Activated effector memory CD4-positive, alpha-beta T cell treated with anti-CD3 and anti-CD28 coated beads, Interleukin-2, amount 50 U/mL, for 16 hours (primary cell): ENCODE measurements at places on chromosomes 7 and 10.
A peak's percentile ranks its signal among the peaks of the same experiment; 100 is the strongest.

DNA sequence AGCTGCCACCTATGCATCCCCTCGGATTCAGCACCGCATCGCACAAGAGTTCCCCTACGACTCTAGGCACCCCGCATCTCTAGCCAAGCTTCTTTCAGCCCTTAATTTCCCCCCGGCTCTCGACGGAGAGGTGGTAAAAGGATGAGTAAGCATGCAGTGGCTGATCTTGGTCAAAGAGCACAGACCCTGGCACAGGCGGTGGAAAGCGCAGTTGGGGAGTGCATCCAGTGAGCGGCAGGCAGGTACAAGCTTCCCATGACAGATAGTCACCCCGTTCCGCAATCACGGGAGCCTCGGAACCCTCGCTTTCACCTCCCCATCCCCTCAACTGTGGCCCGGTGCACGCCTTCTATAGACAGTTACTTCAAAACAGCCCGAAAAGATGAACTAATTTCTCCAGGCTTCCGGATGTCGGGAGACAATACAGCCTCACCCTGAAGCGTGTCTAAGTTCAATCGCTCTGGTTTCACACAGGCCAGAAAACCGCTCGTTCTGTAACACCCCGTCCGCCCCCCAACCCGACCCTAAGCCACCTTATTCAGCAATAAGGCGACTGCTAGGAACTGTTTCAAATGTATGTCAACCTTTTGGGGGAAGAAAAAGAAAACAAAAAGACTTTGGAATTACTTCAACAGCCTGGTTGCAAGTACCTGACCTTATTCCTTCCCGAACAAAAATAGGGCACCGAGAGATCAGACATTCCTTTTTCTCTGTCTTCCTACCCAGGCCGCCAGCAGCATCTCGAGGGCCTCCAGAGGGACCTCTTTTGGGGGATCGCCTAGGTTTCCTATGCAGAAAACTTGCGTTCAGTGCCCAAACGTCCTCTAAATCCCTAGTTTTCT lies 1.4 kb downstream of the RHEB start:
- DNase-seq: peak; percentile 85

DNA sequence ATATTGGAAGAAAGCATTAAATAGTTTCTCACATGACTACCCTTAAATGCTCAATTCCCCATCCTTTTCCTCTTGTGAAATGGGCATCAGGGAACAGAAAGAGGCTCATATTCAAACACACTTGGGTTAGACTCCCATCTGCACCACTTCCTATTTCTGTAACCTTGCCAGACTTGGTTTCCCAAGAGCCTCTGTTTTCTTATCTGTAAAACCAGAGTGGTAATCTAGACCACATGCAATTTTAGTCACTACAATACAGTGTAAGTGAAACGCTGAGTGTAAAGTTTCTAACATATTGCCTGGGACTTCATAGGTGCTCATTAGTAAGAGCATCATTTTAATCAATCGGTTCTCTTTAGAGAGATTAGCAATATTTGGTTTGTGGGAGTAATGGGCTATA lies 136.3 kb downstream of the SORCS1 start:
- DNase-seq: no peak

- DNase-seq: no peak
Observed at GRCh38 chr7:22356010-22356691, 803 bp downstream of the RAPGEF5 start.

GRCh38 chr7:46763344-46763743 lies 818.6 kb downstream of the TNS3 start:
- no peak for DNase-seq

- no peak for DNase-seq
Observed at GRCh38 chr7:42661312-42661711, 250.6 kb downstream of the C7orf25 start.

DNA sequence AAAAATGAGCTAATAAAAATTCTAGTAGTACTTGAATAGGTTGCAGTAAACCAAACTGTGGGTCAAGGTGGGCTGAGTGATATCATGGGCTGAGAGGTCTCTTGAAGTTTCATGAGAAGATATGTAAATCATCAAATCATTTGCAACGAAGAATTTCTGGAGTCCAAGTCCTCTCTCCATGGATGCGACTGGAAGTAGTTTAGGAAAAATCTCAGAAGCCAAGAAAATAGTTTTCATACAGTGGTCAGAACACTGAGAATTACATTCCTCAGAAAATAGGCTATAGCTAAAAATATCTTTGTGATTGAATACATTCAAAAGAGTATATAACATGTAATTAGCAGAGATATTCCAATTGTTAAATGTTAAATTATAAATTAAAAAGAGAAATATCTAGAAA lies 3.6 kb upstream of the IFIT1 start:
- no peak for DNase-seq

DNA sequence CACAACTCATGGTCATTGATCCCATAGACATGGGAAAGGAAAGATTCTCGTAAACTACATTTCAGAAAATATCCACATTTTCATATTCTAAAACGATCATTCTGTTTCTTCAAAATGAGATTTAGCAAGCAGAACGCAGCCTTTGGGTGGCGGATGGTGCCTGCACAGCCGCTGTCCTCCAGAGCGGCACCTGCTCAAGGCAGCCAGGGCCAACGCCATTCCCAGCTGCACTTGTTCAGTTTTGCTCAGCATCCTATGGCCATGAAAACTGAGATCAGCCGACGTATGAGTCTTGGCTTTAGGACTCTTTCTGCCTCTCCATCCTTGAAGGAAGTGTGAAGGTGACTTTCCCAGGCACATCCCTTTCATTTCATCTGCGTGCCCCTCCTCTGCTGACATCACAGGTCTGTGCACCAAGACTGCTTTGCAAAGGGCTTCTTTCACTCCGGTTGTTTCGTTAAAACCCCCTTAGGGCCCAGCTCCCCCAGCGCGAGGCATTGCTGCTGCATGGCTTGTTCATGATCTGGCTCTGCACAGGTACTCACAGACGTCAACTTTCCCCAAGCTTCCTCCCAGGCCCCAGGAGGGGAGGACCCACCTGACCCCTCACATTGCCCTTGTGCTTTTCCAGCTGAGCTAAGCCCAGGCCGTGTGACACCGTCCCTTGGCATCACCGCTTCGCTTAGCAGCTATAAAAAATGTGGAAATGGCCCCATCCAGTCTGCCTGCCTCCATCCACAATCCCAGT lies 37.2 kb downstream of the TCERG1L start:
- no peak for DNase-seq

DNA sequence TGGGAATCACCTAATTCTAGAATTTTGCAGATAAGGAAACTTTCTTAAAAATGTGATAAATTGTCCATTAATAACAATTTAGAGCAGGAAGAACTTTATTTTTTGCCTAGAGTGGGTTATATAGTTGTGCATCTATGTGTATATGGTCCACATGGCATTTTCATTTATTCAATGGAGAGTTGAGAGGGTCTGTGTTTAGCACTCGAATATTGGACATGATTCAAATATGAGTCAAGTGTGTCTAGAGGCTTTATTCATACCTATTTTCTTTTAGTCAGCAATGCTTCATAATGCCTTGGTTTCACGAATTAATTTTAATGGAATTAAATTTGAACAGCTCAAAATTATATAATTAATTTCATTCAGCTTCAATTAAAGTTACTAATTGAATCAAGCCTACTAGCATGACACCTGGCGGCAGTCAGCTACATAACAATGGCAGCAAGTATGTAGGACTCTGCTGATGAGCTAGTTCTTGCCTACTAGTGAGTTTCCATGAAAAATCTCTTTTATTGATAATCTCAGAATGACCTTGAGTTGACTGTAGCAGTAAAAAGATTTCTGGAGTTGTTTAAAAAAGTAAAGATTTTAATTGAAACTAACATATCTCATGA lies 17.7 kb downstream of the MDFIC start:
- peak; percentile 73 for DNase-seq

- DNase-seq: no peak
Observed at GRCh38 chr7:104126411-104126841, 81.4 kb downstream of the ORC5 start.

DNA sequence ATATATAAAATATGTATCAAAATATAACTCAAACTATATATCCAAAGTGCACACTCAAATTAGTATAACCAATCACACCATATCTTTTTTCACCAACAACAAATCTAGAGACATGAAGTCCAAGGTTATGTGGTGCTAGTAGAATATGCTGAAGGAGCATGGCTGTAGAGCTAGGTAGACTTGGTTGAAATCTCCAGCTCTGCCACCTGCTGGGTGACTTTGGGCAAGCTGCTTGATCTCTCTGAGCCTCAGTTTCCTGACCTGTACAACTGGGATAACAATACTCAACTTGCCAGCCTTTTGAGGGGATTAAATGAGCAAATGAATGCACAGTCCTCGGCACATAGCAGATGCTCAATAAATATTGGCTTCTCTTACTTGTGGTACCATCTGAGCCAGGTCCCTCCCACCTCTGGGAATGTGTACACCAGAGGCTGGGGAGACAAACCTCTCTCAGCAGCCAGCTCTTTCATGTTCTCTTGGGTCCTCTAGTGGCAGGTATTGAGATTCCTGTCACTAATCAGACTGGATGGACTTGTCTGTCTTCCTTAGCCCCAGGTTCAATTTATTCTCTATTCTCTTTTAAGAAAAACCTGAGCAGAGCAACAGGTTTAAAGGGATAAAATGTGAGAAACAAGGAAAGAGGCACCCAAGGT lies 94.3 kb upstream of the PDE1C start:
- DNase-seq: no peak

DNA sequence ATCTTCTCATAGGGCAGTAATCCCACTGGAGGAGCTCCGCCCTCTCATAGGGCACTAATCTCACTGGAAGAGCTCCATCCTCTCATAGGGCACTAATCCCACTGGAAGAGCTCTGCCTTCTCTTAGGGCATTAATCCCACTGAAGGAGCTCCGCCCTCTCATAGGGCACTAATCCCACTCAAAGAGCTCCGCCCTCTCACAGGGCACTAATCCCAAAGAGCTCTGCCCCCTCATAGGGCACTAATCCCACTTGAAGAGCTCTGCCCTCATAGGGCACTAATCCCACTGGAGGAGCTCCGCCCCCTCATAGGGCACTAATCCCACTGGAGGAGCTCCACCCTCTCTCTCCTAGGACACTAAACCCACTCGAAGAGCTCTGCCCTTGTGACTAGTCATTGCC lies 3.4 kb upstream of the FUOM start:
- DNase-seq: no peak

DNA sequence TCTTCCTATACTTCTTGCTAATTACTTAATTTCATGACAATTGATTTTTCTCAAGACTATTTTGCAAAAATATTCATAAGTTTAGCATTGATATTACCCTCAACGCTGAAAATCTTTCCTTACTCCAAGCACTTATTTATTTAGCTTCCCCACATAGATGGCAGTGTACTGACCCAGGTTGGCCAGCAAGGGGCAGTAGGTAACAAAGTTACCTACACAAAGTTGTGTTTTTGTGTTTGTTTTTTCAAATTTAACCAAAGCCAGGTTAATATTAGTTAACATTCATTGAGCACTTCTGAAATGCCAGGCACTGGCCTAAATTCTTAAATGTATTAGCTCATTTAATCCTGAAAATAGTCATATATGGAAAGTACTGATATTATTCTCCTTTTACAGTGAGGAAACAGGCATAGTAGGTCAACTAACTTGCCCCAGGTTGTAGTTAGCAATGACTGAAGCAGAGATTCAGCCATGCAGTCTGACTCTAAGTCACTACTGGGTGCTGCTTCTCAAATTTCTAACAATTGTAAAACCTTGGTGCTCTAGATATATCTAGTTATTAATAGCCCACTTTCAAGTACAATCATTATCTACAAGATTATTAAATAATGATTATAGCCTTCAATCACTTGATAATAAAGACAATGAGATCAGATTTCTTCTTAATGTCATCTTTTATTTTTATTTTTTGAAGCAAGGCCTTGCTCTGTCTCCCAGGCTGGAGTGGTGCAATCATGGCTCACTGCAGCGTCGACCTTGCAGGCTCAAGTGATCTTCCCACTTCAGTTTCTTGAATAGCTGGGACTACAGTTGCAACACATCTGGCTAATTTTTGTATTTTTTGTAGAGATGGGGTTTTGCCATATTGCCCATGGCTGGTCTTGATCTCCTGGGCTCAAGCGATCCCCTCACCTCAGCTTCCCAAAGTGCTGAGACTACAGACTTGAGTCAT lies 5.8 kb upstream of the GGCT start:
- DNase-seq: peak; percentile 70

- DNase-seq: no peak
Observed at GRCh38 chr10:125144693-125145623, 15.4 kb downstream of the CTBP2 start.

DNA sequence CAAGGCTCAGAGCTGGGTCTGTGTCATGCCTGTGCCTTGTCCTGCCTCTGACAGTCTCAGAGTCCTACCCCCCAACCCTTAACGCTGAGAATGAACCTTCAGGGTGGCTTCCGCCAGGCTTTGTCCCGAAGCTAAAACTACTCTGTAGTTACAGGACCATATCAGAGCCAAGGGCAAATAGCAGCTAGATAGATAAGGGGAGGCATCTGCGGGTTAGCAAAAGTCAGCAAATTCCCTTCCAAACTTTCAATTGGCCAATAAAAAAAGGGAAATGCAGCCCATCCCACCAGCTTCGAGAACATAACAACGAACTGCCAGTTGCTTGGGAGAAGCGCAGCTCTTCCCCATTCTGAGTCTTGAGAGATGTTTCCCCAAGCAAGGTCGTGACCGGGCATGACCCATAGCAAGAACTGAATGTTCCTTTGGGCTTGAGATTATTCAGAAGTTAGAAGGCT lies 17.7 kb downstream of the CCL24 start:
- DNase-seq: no peak

- no peak for DNase-seq
Observed at GRCh38 chr10:112279433-112279832, 3.8 kb upstream of the TECTB start.

DNA sequence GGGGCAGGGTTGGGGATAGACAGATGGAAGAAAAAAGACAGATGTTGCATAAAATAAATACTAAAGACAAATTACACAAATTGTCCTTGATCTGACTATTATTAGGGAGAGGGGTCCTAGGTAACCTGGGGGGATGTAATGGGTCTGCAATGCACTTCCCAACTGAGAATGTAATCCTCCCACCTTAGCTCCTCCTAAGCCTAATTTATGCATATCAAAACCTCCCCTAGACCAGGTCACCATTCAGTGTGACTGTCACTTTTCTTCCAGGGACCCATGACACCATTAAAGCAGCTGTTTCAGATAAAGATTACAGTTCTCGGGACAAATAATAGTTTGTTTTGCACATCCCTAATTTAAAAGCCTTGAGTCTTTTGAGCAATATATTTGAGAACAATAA lies 133.9 kb upstream of the FEZF1 start:
- no peak for DNase-seq

GRCh38 chr7:90933984-90934383 lies 330.2 kb upstream of the FZD1 start:
- DNase-seq: no peak

DNA sequence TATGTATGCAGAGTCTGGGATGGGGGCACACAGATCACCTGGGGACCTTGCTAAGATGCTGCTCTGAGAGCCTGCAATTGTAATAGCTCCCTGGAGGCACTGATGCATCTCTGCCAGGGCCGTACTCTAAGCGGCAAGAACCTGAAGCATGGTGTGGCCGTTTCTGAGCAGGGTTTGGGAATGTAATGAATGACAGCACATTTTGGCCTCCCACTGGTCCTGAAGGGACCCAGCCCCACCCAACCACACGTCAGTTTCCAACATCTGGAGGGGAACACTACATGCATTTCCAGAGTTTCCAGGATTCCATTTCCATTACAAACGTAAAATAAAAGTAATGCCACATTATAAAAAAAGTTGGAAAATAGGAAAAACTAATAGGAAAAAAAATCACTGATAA lies 14.0 kb downstream of the ZCCHC24 start:
- DNase-seq: no peak
